ENCODE measurements at places on chromosomes 13 and 19.

- no peak for DNase-seq
These were observed 16.3 kb upstream of the DOCK6 start for GRCh38 chr19:11278670-11279069.

DNA sequence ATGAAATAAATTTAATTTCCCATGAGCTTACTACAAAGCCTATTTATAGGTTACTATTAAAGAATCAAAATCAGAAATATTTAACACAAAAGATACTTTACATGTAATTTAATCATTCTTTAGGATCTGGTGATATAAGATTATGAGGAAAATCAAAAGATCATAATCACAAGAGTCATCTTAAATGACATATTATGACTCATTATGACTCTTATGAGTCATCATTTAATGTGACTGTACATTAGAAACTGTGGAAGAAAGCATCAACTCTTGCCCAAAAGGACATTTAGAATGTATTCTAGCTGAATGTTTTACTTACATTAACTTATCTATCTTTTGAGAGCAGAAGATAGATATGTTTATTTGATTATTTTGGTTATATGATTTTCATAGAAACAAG, 458.6 kb downstream of the DCT start:
- DNase-seq, result no peak

GRCh38 chr13:112713517-112714253, 23.8 kb downstream of the ATP11A start:
- DNase-seq, result no peak

DNA sequence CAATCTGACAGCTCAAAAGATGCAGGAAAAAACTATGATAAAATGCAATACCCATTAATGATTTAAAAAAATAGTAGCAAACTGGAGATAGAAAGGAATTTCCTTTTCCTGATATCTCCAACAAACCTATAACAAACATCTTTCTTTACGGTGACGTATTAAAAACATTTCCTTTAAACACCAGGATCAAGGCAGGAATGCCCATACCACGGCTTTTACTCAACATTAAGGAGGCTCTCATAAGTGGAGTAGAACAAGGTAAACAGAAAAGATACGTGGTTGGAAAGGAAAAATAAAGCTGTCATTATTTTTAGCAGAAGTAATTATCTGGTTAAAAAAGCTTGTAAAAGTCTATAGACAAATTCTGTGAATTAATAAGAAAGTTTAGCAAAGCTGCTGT, 61.1 kb downstream of the MIPEP start:
- no peak for DNase-seq

GRCh38 chr19:20611866-20612265, 46.3 kb upstream of the ZNF737 start:
- DNase-seq, result no peak

DNA sequence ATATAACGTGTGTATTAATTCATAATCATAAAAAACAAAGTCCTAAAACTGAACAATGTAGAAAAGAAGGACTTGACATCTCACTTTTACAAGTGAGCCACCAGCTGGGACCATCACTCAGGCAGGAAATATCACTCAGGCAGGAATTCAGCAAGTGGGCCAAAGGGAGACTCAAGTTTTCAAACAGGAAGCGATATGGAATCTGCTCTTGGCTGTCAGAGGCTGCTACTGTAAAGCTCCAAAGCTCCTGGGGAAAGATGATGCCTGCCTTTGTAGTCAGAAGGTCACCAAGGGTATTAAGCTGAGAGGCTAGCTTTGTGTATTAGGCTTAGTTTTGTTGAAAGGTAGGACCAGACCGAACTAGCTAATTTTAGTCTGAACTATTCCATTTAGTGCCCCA, 5.5 kb upstream of the AKAP11 start:
- no peak for DNase-seq

- no peak for DNase-seq
These were observed 27.1 kb upstream of the MYCBP2 start for GRCh38 chr13:77353995-77354394.
